ENCODE measurements at places on chromosomes 6 and 20. TPM values are rescaled to one million over a fixed set of nuclear protein-coding genes. Genes with fewer than 3 reads are reported as not detected.
A peak's percentile ranks its signal among the peaks of the same experiment; 100 is the strongest.

Gene STX11
- 7.6 TPM for total RNA-seq

Gene MCHR2
- not detected for total RNA-seq

Gene TRIM40
- not detected for total RNA-seq

Gene SLC17A5
- total RNA-seq: 16.9 TPM

Gene SOBP
- total RNA-seq: 25.6 TPM

Gene PRDM13
- not detected for total RNA-seq

Gene HLA-DQA2
- total RNA-seq: 17.8 TPM

Gene IPCEF1
- total RNA-seq: 1.1 TPM

Gene COL10A1
- not detected for total RNA-seq

Gene ABT1
- 12.1 TPM for total RNA-seq

Gene CALHM5
- total RNA-seq: 1.6 TPM

Gene RCAN2
- total RNA-seq: 4.2 TPM

Gene NAPB
- total RNA-seq: 20.3 TPM

Gene CTSZ
- 162 TPM for total RNA-seq

DNA sequence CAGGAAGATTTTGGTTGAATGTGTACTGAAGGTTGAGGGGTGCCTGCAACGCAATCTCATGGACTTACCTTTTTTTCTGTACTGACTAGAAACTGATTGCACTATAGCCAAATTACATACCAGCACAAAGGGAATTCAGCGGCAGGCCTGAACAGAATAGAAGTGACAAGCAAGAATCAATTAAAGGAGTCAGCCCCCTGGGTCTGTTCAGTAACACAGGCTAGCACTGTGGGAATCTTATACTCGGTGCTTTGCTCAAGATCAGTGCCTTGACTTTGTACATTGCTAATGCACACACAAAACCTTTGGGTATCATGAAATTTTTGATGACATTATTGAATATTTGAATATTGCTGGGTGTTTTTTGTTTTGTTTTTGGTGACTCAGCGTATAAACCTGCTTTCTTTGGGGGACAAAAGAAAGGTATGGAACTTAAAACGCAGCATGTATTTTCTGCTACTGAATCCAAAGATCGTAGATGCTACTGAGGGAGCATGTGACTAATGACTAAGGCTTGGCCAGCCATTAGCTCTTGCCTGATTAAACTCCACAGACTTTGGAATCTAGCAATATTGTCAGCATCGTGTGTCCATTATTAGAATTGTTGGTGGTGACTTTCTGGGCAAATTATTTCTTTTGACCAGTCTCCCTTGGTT, 236.6 kb downstream of the ARID1B start:
- peaks cover 8% of the 10 kb centered on the region for H3K4me1 ChIP-seq
- no peaks in the 10 kb centered on the region for H3K27me3 ChIP-seq
- no peak overlapping the region for H3K27ac ChIP-seq

- no peaks in the 10 kb centered on the region for H3K36me3 ChIP-seq
- no peak overlapping the region for H3K4me3 ChIP-seq
- no peak overlapping the region for H3K27ac ChIP-seq
- no peak for DNase-seq
- H3K27me3 ChIP-seq: no peaks in the 10 kb centered on the region
These were observed 378.4 kb downstream of the ARHGAP18 start for GRCh38 chr6:129331450-129332138.

DNA sequence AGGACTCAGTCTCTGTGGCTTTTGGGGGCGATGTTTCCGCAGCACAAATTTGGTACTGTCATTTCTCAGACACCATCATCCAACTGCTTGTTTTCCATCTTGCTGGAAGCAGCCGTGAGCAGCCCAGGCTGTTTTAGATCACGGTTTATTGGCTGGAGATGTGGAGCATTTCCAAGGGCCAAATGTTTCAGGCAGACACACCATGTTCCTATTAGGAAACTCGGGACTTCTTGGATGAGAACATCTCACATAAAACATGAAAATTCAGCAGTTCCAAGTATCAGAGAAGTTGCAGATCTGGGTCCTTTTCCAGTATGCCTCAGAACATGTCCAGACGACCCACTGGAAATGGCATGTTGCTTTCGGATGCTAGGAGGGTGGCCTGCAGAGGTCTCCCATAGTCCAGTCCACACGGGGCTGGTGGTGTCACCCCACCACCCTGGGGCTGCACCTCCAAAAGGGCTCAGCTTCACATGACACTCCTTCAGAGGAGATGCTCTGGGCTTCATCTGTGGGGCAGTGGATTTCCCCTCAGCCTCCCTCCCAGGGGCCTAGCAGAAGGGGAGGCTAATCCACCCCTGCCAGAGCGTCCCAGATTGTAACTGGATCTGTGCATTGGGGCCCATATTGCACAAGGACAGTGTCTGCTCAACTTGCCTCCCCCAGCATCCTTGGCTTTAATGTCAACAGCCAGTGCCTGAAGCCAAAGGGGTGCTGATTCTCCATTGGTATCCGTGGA, 176.3 kb downstream of the SCP2D1 start:
- no peaks in the 10 kb centered on the region for H3K36me3 ChIP-seq
- H3K27me3 ChIP-seq: no peaks in the 10 kb centered on the region
- no peak for DNase-seq
- no peak overlapping the region for H3K27ac ChIP-seq
- peaks cover 7% of the 10 kb centered on the region for H3K4me1 ChIP-seq

DNA sequence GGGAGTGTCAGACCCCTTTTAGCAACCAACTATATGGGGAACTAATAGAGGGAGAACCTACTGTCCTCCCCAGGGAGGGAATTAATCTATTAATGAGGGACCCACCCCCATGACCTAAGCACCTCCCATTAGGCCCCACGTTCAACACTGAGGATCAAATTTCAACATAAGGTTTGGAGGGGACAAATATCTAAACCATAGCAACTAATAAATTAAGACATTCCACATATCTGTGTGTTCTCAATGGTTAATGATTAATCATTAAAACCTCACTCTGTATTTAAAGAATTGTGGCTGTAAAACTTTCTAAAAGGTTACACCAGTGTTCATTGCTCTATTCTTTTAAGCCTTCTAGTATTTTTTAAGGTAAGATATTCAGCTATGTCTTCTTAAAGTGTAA, 500.4 kb upstream of the SULF2 start:
- no peaks in the 10 kb centered on the region for H3K27me3 ChIP-seq
- no peaks in the 10 kb centered on the region for H3K36me3 ChIP-seq
- H3K4me1 ChIP-seq: no peaks in the 10 kb centered on the region
- DNase-seq: no peak
- H3K4me3 ChIP-seq: no peak overlapping the region

- DNase-seq: no peak
- no peaks in the 10 kb centered on the region for H3K4me1 ChIP-seq
- no peak overlapping the region for H3K4me3 ChIP-seq
These were observed 61.4 kb upstream of the UFL1 start for GRCh38 chr6:96460052-96460700.

DNA sequence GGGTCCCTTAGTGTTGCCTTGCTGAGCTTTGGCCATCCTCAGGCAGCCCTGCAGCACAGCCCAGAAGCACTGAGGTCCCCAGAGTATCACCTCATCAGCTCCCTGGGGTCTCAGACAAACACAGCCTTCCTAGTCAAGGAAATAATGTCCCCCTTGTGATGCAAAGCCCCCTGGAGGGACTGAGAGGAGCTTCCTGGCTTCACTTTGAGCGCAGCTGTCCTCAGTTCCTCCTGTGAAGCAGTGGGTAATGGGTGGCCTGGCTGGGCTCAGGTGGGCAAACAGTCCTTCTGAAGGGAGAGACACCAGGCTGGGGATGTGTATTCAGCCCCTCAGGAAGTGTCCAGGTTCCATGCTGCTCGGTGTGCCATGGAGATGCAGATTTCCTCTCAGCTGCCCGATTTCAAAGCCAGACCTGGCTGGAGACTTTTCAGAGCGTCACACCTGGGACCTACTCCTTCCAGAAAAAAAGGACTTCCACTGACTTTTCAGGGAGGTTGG, 79.2 kb upstream of the FOXA2 start:
- no peaks in the 10 kb centered on the region for H3K27me3 ChIP-seq
- no peaks in the 10 kb centered on the region for H3K36me3 ChIP-seq
- DNase-seq: no peak
- no peak overlapping the region for H3K27ac ChIP-seq
- no peaks in the 10 kb centered on the region for H3K4me1 ChIP-seq
- no peak overlapping the region for H3K4me3 ChIP-seq

DNA sequence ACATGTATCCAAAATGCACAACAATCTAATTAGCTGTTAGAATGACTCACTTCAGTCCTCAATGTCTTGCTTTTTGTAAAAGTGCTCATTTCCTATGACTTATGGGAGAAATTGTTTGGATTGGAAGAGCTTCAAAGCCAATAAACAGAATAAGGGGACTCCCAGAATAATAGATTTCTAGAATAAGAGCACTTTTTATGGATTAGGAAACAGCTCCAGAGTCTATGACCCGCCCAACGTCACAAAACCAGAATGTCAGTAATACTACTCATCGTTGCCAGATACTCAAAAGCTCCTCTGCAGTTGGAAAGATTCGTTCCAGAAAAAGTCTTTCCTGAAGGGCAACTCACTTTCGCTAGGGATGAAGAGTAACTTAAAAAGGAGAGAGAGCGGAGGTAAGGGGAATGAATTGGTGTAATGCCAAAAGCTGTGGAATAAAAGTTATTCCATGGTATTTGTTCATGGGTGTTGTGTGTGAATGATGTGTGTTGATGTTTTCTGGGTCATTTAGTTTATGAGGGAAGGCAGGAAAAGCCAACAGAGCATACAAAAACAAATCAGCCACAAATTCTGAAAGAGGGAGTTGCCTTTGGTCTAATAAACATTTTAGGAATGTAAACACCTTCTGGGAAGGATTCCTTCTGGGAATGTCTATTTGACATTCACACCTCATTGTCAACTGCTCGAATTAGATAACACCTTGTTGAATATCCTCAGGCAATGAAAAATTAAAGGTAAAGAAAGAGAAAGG, 64.6 kb downstream of the SYNE1 start:
- no peak overlapping the region for H3K4me3 ChIP-seq
- H3K36me3 ChIP-seq: no peaks in the 10 kb centered on the region
- peaks cover 8% of the 10 kb centered on the region for H3K4me1 ChIP-seq
- no peak overlapping the region for H3K27ac ChIP-seq
- H3K27me3 ChIP-seq: no peaks in the 10 kb centered on the region

DNA sequence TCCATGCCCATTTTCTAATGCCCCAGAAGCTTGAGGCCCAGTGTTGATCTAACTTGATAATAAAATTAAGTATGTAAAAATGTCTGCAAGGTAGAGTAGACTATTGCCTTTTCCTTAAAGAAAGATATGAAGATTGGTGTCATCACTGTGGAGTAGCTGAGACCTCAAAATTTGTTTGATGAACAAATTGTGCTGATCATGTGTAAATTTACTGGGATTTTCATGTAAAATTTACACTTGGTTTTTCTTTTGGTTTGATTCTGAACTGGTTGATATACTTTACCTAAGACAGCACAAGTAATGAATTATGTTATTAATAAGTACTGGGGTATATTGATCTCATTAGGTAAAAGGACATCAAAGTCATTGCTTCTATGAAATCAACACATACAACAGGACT, 207.3 kb downstream of the COL19A1 start:
- H3K36me3 ChIP-seq: no peaks in the 10 kb centered on the region
- H3K27ac ChIP-seq: no peak overlapping the region

GRCh38 chr20:38337561-38338140, 8.6 kb upstream of the LBP start:
- H3K36me3 ChIP-seq: no peaks in the 10 kb centered on the region
- no peaks in the 10 kb centered on the region for H3K4me1 ChIP-seq
- no peak overlapping the region for H3K27ac ChIP-seq
- no peak for DNase-seq
- no peaks in the 10 kb centered on the region for H3K27me3 ChIP-seq

DNA sequence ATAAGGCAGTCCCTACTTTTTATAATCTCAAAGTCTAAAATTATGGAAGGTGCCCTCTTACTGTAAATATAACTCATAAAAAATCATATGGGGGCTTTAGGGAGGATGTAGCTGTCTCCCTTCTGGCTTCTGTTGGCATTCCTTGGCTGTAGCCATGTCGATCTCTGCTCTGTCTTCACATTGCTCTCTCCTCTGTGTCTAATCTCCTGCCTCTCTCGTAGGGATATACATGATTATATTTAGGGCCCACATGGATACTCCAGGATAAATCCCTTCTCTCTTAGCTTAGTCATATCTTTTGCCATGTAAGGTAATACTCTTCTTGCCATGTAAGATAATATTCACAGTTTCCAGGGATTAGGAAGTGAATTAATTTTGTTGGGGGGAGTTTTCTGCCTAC, 28.6 kb downstream of the CDS2 start:
- peaks cover 44% of the 10 kb centered on the region for H3K4me1 ChIP-seq
- DNase-seq: no peak
- H3K36me3 ChIP-seq: no peaks in the 10 kb centered on the region
- H3K4me3 ChIP-seq: no peak overlapping the region

- H3K36me3 ChIP-seq: no peaks in the 10 kb centered on the region
- H3K4me1 ChIP-seq: no peaks in the 10 kb centered on the region
- no peak overlapping the region for H3K27ac ChIP-seq
- no peak for DNase-seq
- no peak overlapping the region for H3K4me3 ChIP-seq
- H3K27me3 ChIP-seq: no peaks in the 10 kb centered on the region
These were observed 51.4 kb downstream of the JPH2 start for GRCh38 chr20:44135417-44136204.

DNA sequence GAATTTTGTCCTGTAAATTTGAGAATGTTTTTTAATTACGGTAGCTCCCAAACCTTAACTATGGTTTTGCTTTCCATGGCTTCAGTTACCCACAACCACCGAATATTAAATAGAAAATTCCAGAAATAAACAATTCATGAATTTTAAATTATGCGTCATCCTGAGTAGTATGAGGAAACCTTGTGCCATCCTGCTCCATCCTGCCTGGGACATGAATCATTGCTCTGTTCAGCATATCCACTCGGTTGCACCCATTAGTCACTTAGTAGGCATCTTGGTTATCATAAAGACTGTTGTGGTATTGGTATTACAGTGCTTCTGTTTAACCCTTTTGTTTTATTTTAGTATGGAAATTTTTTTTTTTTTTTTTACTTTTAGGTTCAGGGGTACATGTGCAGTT, 39.7 kb downstream of the KCNS1 start:
- H3K27ac ChIP-seq: no peak overlapping the region
- H3K36me3 ChIP-seq: no peaks in the 10 kb centered on the region
- H3K4me1 ChIP-seq: no peaks in the 10 kb centered on the region
- H3K4me3 ChIP-seq: no peak overlapping the region
- no peak for DNase-seq

GRCh38 chr6:49634092-49634835, 2.4 kb downstream of the RHAG start:
- H3K4me1 ChIP-seq: no peaks in the 10 kb centered on the region
- no peaks in the 10 kb centered on the region for H3K36me3 ChIP-seq
- no peak overlapping the region for H3K27ac ChIP-seq

GRCh38 chr6:36204068-36204753, 7.7 kb downstream of the BRPF3 start:
- no peaks in the 10 kb centered on the region for H3K36me3 ChIP-seq
- no peak for DNase-seq
- H3K27ac ChIP-seq: no peak overlapping the region
- peaks cover 51% of the 10 kb centered on the region for H3K4me1 ChIP-seq
- H3K4me3 ChIP-seq: no peak overlapping the region
- H3K27me3 ChIP-seq: no peaks in the 10 kb centered on the region

- no peak overlapping the region for H3K4me3 ChIP-seq
- H3K27ac ChIP-seq: no peak overlapping the region
- H3K36me3 ChIP-seq: no peaks in the 10 kb centered on the region
- DNase-seq: no peak
- H3K4me1 ChIP-seq: peaks cover 15% of the 10 kb centered on the region
- H3K27me3 ChIP-seq: no peaks in the 10 kb centered on the region
These were observed 39.3 kb downstream of the VAPB start for GRCh38 chr20:58428364-58428763.

- peak overlapping the region; percentile 23 for H3K27ac ChIP-seq
- no peaks in the 10 kb centered on the region for H3K27me3 ChIP-seq
- H3K4me1 ChIP-seq: no peaks in the 10 kb centered on the region
- DNase-seq: no peak
- H3K4me3 ChIP-seq: no peak overlapping the region
These were observed 35.3 kb downstream of the NEDD9 start for GRCh38 chr6:11197175-11197536.
